ENCODE measurements at places on chromosomes 2 and 18.

GRCh38 chr2:130729322-130730299, 741 bp downstream of the GPR148 start:
- no peak for DNase-seq

- no peak for DNase-seq
Observed at GRCh38 chr2:67214585-67215185, 182.4 kb upstream of the ETAA1 start.

DNA sequence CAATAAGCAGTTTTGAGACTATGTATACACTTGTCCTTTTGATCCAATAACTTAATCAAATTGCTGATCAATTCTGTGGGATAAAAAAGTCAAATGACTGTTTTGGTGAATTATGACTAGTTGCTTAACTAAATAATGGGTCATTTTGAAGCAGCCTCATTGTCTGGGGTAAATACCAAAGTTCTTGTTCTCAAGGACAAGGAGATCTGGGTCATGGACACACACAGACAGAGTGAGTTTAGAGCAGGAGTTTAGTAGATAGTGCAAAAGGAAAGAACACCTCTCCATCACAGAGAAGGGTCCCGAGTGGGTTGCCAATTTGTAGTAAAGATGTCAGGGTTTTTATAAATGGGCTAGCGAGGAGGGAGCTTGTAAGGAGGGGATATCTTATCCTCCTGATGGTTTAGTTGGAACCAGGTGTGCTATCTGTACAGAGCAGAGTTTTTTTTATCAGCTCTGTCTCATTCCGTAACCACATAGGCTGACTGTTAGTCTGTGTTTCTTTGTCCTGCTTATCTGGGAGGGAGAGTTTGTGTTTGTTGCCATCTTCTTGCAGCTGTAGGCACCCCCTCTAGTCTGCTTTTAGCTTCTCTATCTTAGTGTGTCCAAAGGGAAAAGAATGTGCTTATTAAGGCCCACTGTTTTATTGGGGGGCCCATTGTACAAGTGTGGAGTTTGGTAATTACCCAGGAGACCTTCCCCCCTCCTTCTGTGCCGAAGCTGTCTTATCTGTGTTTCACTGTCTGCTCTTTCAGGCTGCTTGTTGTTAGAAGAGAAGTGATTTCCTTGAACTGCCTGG, 48.7 kb upstream of the C1GALT1C1L start:
- no peak for DNase-seq

- no peak for DNase-seq
Observed at GRCh38 chr2:158213773-158214172, 112.1 kb downstream of the UPP2 start.

GRCh38 chr2:84631047-84631446, 114.7 kb downstream of the DNAH6 start:
- DNase-seq = no peak

DNA sequence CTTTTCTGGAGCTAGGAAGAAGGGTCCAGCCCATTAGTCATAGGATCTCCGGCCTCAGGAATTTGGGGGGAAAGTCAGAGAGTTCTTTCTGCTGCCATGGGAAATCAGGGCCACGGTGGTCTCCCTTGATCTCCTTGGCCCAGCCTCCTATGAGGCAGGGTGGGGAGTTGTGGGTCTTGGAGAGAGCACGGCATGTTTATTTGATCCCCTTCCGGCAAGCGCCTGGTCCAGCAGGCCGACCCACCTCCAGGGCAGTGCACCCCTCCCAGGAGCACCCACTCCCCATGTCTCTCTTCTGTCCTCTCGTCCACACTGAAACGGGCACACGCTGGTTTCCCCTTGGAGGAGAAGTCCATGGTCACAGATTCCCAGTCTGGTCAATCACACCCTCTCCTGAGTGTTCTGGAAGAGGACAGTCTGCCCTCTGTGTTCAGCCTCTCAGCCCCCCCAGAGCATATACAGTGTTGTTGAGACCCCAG, 464.6 kb upstream of the HS6ST1 start:
- no peak for DNase-seq

GRCh38 chr2:48883661-48884060, 128.1 kb upstream of the LHCGR start:
- DNase-seq = no peak

DNA sequence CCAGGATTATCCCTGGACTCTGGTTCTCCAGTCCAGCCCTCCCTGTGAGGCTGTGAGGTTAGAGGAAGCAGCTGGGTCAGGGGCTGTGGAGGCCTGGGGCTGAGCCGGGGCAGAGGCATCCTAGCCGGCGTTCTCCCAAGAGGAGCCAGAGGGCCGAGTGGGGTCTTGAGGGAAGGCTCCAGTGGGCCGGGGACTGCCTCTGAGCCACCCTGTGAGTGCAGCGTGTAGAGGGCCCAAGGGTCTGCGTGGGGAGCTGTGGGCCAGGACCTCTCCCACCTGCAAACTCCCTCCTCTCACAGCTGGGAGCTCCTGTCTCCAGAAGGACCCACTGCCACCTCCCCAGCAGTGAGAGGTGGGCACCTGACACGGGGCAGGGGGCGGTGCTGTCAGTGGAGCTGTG, 41.0 kb downstream of the GLI2 start:
- DNase-seq = no peak

GRCh38 chr2:106701203-106702022, 184.6 kb downstream of the ST6GAL2 start:
- no peak for DNase-seq

DNA sequence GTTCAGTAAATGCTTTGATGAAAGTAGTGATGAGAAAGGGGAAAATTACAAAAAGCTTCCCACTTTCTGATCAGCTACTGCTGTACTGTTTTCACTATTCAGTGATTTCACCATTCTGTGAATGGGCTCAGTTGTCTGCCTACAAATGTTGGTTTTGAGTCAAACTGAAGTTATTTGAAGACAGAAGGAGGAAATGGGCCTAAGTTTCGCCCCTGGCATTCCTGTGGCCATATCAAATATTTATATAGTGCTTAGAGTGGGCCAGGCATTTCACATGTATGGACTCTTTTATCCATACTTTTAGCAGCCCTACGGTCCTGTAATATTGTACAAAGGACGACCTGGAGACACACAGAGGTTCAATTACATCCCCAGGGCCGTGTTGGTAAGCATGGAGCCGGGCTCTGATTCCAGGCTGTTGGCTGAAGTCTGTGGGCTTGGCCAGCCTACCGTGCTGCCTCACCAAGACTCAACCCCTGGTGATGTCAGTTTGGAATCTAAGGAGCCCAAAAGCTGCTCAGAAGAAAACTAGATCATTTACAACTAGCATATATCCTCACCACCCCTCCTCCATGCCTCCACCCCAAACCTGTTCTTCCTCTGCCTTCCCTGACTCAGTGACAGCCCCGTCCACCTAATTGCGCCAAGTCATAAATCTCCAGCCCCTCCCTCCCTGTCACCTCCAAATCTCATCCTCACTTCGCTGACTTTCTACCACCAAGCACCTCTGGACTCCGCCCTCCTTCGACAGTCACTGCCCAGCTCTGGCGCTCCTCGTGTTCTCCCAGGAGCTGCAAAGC, 10.1 kb upstream of the GRHL1 start:
- DNase-seq = no peak

DNA sequence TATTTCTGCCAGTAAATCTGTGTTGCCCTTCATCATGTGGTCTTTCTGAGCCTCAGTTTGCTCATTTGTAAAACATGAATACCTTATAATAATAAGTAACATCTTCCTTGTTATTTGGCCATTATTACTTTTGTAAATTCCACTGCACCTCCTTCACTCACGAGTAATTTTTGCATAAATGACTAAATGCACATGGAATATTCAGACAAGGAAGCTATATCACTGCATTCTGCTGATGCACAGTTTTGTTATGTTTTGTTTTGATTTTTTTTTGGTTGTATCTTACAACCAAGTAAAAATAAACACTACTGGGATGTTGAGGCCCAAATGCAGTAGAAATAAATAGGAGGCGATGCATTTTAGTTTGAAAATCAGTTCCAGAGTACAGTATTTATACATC, 185.3 kb upstream of the POU3F3 start:
- no peak for DNase-seq

GRCh38 chr2:72889991-72890390, 2.8 kb downstream of the SPR start:
- DNase-seq = no peak

DNA sequence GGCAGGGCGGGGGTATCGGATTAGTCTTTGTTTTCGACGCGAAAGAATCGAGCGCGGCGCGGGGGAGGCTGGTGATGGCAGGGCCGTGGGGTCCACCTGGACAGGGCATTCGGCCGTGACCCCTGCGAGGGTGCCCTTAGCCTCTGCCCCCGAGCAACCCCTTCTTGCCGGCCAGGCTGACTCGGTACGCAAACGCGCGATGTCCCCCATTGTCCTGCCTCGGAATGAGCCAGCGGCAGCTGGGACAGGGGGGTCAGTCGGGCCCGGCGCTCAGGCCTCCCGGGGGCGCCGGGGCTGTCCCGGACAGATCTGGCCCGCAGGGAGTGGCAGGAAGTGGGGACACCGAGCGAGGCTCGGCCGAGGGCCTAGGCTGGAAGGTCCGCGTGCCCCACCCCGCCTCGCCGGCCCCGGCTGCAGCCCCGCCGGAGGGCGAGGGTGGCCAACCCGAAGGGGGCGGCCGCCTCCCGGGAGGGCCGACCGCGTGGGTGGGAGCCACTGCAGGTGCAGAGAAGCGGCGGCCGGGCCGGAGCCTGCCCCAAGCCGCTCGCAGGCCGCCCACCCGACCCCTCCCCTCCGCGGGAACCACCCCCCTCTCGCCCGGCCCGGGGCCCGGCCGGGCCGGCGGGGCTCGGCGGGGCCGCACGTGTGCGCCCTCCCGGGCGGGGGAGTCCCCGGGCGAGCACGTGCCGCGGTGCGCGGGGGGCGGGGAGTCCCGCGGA, at the start of gene TET3:
TET3 (plus strand) TSS at position 708 of the 719 bp plus-strand sequence. CDS start 1,494 bp downstream, outside the sequence.
- no peak for DNase-seq

DNA sequence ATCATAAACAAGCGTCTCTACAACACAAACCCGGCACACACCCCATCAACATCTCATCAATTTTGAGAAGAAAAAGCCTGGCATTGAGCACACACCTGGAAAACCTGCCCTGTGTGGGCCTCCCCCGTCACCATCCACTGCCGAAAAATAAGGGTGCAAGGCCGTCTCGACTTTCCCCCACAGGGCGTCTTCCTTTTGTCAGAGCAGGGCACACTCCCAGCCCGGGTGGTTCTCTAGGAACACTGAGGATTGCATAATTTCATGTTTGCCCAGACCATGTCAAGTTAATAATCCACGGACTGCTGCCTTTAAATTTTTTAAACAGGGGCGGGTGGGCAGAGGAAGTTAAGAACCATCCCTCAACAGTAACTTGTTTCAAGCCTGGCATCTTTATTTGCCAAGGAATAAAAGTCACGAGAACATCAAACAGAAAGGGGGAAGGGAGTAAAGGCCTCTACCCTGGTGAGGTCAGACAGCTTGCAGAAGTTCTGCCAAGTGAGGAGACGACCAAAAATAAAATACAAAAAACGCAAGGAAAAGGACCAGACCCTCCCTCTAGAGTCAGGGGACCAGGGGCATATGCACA, 2.1 kb downstream of the TFCP2L1 start:
- DNase-seq = no peak
